ENCODE measurements at places on chromosomes 2 and 18.

GRCh38 chr18:52781113-52781512 is 441.1 kb downstream of the DCC start:
- no peak for DNase-seq

DNA sequence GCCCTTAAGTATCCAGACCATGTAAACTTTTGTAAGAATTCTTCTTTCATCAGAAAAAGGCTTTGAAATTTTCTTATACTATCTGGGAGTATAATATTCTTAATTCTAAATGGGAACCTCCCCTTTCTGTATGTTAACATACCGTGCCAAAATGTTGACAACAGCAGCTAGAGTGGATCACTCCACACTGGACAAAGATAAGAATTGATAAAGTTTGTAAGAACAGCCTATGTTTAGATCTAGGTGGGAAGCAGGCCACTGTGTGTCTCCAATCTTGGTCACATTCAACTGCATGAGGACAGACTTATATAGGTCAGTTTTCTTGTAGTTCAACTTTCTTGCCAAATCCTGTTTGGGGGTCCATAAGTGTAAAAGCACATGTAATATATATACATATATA is 235.7 kb downstream of the RPIA start:
- DNase-seq: no peak

DNA sequence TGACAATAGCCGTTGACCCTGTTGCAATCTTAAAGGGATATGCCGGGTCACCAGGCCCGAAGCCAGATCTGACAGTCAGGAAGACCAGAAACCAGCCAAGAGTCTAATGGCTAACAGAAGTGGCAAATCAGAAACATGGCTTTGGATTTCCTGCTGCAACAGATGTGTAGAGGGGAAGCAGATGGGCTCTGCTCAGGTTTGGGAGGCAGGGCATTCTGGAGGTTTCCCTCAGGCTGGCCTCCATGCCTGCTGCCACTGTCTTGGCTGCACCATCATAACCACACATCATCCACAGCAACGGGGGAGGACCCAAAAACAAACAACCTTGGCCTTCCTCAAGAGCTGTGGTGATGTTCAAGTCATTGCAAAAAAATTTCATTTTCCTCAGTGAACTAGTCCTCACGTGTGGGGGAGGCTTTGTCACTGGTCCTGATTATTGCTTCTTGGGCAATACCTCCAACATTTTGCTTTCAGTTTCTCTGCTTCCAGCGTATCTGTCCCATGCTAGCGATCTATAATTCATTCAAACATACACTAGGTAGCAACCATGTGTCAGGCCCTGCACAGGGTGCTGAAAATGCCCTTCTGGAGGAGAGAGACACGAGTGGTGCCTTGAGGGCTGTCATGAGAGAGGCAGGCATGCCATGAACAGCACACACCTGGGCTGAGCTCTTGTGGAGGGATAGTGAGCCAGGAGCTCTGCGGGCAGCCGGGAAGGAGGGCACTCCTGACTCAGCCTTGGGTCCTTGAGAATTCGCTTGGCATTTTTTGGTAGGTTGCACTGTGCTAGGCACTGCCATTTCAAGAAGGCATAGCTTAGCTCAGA is 48.2 kb upstream of the LGALSL start:
- no peak for DNase-seq

DNA sequence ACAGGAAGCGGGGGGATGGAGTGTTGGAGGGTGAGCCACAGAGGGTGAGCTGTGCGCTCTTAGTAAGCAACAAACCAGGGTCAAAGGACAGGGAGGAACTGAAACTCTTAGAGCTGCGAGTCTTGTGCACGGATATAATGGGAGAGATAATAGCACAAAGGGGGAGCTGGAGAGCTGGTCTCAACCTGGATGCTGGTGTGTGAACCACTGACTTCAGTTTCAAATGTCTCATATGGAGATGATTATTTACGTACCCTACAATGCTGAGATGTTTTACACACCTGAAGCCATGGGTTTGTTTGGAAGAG is 35.9 kb downstream of the PTGR3 start:
- no peak for DNase-seq

DNA sequence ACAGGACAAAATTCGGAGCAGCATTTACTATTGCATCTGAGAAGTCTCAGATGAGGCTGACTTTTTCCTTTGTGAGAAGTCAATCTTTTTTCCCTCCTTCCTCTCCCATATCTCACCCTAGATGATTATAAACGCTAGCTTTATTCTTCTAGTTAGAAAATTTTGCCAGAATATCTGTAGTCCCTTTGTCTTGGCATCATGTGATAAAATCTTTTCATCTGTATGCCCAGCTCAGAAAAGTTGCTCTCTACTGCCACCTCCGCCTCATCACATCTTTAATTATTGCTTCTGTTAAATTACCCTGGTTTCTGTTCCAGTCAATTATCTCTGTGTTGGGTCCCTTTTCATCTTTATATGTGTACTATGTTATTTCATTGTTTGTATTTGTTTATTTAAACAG is 210.8 kb upstream of the SLC35G4 start:
- no peak for DNase-seq

DNA sequence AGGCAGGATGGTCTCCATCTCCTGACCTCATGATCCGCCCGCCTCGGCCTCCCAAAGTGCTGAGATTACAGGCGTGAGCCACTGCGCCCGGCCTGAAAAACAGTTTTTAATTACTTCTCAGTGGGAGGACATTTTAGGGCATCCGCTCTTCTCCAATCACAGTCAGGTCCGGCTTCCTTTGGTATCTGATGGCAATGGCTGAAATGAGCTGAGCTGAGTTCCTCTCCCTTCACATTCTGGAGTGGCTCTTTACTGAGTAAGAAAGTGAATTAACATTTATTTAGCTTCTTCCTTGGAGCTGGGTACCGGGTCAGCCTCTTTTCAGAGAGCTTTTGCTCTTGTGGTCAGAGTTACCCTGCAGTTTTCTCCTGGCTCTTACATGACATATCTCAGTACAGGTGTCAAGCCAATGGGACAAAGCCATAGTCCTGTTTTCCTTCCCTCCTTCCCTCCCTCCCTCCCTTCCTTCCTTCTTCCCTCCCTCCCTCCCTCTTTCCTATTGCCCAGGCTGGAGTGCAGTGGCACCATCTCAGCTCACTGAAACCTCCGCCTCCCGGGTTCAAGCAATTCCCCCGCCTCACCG is 1.1 kb upstream of the TTC27 start:
- no peak for DNase-seq

DNA sequence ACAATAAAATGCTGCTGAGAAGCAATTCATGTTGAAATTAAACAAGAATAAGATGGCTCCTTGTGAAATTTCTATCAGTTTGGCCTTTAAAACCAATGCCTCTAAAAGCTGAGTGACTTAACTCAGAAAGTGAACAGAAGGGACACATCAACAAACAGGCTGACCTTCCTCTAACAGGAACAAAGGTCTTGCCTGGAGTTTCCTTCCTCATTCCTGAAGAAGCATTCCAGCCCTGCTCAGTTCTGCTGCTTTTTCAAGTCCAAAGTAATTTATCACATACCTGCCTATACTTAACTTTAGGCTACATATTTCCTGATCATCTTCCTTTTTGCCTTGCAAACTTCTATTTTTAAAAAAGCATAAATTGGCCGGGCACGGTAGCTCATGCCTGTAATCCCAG is 14.1 kb downstream of the PTRHD1 start:
- DNase-seq: no peak

- DNase-seq: no peak
Measured at GRCh38 chr2:20595439-20596192, 55.3 kb downstream of the HS1BP3 start.

DNA sequence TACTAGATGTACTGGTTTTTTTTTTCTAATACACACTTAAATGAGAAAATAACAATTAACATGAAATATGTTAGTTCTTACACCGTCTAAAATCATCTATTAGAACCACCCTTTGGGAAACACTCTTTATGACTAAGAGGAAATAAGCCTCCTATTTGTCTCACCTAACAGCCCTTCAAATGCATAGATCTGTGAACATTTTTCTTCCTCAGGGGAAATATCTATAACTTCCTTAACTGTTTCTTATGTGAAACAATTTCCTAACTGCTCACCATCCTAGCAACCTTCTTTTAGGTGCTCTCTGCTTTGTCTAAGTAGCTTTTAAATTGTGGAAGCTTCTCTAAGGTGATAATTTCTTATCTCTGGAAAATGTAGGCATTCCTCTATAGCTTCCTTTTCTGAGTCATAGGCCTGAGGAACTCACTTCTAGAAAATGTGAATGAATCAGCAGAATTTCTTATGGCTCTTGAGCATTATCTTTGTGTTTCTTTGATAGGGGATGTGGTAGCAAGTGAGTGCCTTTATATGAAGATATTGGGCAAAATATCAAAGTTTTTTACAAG is 56.1 kb downstream of the CNTNAP5 start:
- no peak for DNase-seq

GRCh38 chr18:42514512-42514911 is 559.5 kb downstream of the PIK3C3 start:
- no peak for DNase-seq

GRCh38 chr2:148817210-148817708 is 57.8 kb upstream of the KIF5C start:
- DNase-seq: no peak

DNA sequence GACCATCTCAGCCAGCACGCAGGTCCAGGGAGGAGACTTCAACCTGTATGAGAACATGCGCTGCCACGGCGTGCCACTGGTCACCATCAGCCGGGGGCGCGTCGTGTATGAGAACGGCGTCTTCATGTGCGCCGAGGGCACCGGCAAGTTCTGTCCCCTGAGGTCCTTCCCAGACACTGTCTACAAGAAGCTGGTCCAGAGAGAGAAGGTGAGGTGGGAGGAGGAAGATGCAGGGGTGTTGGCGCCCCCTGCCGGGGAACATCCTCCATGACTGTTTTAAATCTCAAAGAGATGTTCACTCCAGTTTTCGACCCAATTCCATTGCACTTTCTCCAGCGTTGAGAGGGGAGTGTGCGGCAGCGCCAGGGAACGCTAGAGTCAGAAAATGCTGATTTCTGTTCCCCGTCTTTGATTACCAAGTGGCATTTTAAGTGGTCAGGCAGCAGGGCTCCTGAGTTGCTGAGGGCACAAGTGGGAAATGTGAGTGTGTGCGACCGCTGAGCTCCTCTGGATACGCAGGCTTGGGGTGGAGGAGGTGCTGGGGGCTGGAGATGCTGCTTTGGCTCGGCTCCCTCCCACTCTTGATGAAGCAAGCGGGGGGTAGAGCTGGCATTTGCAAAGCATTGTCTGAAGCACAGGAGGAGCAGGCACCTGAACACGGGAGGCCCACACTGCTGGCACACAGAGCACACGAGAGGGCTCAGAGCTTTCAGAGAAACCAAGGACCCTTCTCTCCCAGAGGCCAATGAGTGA is 27.7 kb upstream of the MAPRE3 start:
- peak; percentile 14 for DNase-seq

- no peak for DNase-seq
Measured at GRCh38 chr2:24342110-24342910, 18.0 kb downstream of the ITSN2 start.

DNA sequence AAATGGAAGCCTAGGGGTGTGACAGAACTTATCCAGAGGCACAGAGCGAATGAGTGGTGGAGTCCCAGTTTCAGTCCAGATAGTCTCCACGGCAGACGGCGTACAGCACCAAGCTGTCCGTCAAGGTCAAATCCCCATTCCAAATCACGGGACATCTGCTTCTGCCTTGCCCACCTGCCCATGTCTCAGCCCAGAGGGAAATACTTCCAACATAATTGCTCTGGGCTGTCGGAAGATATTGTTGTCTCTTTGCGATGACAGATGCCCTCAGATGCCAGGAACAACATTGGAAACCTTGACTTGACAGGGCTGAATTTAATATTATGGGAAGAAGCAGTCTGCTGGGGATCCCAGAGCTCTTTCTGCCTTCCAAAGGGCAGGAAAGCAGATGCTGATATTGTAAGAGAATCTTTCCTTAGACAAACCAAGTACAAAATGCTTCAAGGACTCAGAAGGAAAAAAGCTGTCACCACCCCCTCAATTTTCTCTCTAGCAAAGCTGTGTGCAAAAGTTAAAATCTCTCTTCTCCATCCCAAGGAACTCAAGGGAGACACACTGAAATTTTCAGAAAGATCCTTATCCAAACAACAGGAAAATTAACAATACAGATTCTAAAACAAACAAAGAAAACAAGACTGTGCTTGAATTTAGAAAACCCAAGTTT is 364.0 kb downstream of the LRATD1 start:
- no peak for DNase-seq

DNA sequence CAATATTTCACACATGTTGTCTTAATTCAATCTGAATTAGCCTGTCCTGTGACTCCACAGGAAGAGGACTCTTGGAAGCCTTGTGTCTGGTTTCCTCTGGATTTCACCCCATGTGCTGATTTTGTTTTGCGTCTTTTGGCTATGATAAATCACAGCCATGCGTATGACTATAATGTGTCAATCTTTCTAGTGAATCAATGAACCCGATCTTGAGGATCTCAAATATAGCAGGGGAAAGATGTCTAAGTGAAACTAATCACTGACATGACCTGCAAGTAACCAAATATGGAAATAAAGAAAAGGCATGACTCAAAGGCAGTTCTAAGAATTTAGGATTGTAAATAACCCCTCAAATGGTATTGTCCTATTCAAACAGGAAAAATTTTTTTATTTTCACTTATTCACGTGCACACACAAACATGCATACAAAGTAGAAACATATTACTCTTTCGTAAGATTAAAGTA is 8.2 kb downstream of the WDFY1 start:
- no peak for DNase-seq

DNA sequence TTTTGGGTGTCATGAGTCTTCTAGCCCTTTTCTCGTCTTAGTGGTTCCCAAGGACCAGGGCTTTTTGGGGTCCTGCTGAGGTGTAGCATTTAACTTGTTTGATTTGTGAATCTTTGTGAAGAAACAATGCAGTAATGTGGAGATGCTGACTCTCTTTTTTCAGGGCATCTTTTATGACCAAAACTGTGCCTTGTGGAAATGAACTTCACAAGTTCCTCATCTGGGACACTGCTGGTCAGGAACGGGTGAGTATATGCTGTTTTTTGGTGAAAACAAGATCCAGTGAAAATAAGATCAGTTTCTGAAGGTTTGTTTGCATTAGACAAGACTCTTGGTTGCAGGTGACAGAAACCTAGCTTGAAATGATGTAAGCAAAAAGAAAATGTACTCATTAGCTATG is 83.9 kb downstream of the RAB31 start:
- no peak for DNase-seq

DNA sequence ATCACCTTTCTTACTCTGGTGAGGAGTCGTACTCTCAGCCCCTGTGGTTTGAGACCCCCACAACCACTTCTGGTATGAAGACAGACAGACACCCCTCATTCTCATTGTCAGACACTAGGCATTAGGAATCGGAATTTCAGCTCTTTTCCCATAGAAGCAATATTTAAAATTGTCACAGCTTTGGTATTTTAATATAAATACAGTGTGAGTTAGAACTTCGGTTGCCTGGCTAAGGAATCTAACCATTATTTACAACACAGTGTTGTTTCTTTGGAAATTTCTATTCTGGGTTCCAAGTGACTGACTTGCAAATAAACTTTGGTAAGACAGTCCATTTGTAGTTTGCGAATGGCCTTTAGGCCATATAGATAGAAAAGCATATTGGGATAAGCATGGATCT is 318.1 kb downstream of the PARD3B start:
- DNase-seq: no peak

- DNase-seq: no peak
Measured at GRCh38 chr2:215929602-215930335, 83.6 kb downstream of the MREG start.

Data from NCI-H510A (cell line).